SJSA1 (cell line): ENCODE measurements at places on chromosomes 7 and 10. TPM values are rescaled to one million over a fixed set of nuclear protein-coding genes. Genes with fewer than 3 reads are reported as not detected.
A peak's percentile ranks its signal among the peaks of the same experiment; 100 is the strongest.

GRCh38 chr7:142535123-142535779 is 214.0 kb upstream of the PRSS1 start:
- peak; percentile 65 for DNase-seq

- DNase-seq, result no peak
Observed at GRCh38 chr10:58010073-58010702, 257.5 kb downstream of the IPMK start.

- DNase-seq, result no peak
Observed at GRCh38 chr10:30738416-30738815, 108.9 kb upstream of the LYZL2 start.

GRCh38 chr7:91953618-91954017 is 13.0 kb downstream of the AKAP9 start:
- peak; percentile 19 for DNase-seq

DNA sequence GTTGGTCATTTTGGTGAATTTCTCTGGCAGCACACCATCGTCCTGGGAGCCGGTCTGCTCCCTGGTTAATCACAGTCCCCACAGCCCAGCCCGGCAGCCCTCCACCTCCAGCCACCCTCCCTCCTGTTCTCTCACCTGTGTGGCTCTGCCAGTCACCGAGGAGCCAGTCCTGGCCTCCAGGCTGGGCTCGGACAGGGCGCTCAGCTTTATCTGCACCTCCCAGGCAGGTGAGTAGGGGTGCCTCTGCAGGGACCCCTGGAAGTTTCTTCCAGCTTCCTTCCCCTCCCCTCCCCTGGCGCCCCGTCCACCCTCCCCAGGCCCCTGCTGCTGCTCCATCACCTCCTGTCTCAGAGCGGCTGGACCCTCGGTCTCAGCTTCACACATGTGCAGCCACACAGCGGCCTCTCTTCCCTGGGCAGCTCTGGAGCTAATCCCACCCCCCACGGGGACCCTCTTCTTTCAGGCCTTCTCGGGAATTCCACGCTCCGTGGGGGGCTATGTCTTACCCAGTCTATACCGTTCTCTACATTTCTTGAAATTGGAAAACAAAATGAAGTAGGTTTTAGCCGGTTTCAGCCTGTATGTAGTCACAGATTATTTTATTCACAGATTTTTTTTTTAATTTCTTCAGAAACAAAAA is 213.9 kb upstream of the PPP2R2D start:
- no peak for DNase-seq

GRCh38 chr10:133438711-133439273 is 14.4 kb upstream of the SPRN start:
- no peak for DNase-seq

DNA sequence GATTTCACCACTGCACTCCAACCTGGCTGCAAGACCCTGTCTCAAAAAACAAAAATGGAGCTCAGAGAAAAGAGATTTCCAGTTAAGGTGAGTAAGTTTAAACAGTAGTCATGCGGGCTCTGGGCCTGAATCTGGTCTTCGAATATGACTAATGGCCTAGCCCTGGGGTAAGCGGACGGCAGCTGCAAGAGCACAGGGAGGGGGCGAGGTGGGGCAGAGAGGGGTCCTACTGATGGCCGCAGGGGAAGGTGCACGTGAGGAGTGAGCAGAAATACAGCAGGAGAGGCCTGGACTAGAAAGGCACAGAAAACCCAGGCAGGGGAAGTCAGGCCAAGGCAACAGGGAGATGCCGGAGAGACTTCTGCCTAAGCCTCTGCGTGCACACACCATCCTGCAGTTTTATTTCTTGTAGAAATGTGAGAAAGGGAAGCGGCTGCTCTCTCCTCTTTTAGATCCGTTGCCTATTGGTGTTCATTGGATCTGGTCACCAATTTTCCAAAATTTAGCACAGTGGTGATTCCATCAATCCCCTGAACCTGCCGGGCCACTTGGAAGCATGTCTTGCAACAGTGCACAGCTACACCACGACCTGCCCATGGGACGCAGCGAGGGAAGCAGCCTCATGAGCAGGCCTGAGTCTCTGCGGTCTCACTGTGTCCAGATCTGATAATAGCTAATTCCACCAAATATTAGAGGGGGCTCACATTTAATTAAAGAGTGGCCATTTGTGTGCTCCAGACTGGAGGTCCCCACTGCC is 139.0 kb downstream of the PAXIP1 start:
- no peak for DNase-seq

GRCh38 chr7:109044691-109045090 is 475.0 kb downstream of the DNAJB9 start:
- DNase-seq, result no peak

- DNase-seq, result no peak
Observed at GRCh38 chr7:1523208-1523607, 7.3 kb upstream of the MAFK start.

DNA sequence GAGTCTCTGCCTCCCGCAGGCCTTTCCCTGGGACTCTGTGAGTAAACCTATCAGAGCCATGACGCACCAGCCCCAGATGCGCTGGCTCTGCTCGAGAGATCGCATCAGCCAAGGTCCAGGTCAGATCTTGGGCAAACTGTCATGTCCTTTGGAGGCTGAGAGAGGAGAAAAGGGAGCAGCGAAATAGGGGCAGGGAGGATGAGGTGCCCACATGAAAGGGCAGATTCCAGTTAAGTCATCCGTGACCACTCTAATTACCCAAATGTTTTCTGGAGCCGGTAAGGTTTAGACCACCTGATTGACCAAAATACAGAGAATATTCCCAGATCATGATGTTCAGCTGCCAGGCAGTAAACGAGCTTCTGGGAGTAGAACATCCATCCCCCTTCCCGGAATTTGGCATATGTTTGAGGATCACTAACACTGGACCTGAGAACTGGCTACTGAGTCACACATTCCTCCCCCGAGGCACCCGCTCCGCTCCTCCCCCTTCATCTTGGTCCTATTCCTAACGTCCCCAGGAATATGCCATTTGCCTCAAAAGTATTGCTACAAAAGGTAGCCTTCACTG is 88.0 kb downstream of the FGFR2 start:
- DNase-seq, result no peak

DNA sequence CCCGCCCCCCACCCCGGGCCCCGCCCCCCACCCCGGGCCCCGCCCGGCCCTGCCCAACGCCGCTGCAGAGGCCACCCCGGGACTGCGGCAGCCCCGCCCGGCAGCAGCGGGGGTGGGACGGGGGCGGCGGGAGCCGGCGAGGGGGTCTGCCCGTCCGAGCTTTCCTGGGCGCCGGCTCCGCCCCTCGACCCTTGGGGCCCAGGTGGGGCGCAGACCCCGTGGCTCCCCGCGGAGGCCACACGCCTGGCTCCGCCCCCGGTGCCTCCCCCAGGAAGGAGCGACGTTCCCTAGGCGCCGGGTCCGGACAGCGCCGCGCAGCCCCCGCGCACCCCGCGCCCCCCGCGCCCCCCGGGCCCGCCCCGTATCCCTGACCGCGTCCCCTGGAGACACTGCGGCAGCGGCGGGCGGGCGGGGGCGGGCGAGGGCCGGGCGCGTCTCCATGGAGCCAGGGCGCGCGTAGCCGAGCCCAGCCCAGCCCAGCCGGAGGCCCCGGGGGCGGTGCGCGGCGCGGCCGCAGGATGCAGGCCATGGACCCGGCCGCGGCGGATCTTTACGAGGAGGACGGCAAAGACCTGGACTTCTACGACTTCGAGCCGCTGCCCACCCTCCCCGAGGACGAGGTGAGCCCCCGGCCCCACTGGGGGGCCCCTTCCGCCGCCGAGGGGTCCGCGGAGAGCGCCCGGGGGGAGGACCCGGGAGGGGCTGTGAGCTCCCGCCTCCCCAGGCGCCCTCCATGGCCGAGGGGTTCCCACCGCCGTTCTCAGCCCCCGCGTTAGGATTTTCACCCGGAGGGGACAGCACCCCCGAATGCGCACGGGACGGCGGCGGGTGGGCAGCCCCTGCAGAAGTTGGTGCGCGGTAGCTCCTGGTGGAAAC is at the start of gene KNDC1:
TSS of gene KNDC1 (plus strand) at position 270 of the 876 bp plus-strand sequence. CDS start at position 519, 249 bp downstream.
- DNase-seq, result no peak

DNA sequence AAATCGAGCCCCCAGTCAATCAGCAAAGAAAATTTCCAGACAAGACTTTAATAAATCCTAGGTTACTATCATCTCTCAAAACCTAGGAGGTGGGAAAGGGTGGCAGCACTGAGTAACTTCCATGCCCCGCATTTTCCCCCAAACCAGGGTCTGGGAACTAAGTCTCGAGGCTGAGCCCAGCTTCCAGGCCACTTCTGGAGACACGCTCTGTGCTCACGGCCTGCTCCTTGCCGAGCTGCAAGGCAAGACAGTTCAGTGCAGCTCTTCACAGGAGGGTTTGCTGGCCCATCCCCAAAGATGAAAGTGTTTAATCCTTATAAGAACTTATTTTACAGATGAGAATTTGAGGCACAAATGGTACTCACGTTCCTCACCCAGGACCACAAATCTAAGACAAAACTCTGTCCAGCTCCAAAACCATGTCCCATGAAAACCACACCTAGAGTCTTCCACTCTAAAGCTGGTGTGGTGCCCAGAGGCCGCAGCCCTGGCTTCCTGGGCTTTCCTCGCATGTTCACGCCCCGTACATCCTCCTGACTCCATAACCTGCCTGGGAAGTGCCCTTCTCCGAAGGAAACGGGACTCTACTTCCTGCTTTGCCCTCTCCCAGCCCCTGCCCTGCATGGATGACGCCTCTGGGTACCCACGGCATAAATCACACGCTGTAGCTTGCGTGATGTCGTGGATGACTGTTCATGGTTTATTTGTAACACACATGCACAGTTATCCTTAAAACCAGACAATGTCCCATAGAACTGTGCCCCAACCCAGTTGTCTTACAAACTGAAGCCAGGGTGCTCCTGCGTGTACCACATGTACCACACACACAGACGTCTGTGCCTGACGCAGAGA is 201.2 kb downstream of the DIP2C start:
- no peak for DNase-seq

- no peak for DNase-seq
Observed at GRCh38 chr7:30437823-30438574, 40.6 kb downstream of the NOD1 start.

DNA sequence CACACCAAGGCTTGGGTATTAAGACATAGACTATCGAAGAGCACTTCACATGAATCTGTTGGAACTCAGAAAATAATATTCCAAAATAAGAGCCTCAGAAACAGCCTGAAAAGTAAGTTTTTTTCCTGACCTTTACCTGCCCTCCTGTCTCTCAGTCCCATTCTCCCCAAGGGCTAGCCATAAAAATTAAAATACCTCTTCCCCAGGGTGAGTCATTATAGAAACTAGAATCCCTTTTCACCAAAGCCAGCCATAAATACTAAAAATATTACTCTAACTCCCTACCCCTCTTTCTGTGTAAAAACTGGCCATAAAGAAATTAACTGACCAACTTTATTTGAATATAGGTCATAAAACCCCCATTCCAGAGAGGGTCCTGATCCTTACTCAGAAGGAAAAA is 87.9 kb upstream of the TMEM106B start:
- DNase-seq, result no peak

GRCh38 chr7:116593359-116594075 is 68.7 kb downstream of the CAV1 start:
- DNase-seq, result no peak

- no peak for DNase-seq
Observed at GRCh38 chr7:19919261-19920095, 146.1 kb upstream of the TMEM196 start.

DNA sequence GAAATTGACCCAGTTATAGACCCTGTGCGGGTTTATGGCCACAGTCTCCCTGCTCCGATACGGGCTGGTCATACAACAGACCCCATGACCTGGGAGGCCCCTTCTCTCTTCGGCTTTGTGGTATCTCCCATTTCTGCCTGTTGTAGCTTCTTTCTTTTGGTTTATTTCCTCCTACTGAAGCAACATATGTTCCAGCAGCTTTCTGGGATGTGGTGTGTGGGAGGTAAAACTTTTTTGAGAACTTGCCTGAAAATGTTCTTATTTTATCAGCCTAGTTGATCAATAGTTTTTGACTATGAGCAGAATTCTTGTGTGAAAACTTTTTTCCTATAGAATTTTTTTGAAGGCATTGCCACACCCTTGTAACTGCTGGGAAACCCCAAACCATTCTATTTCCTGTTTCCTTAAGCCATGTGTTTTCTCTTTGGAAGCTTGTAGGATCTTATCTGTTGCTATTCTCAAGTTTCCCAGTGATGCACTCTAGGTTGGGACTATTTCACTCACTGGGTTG is 80.0 kb downstream of the DAGLB start:
- peak; percentile 32 for DNase-seq

DNA sequence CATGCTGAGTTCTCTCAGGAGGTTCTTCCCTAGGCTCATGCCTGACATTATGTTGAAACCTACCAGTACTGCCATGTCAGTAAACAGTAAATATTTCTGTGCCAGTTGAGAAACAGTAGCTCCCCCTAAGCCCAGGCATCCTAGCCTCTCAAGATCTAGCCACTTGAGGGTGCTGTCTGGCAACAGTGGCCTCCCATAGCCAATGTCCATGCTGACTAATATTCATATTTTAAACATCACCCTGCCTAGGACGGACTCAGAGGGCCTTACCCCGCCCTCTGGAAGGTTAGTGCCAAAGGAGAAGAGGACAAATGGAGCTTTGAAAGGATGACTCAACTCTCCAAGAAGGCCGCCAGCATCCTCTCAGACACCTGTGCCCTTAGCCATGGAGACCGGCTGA is 7.7 kb downstream of the ACSM6 start:
- DNase-seq, result no peak

DNA sequence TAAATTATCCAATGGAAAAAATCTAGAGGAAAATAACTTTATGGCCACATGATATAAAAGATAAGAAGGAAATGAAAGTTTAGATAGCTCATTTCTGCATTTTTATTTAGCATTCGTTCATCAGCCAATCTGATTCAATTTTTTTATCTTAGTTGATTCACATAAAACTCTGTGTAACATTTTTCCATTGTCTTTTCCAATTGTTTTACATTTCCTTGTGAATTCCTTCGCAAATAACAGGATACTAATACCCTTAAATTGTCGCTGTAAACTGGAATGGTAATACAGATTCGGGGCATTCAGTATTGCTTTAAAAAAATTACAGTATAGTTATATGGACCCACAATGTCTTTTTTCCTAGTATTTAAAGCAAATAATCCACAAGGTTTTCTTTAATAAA is 136.4 kb downstream of the CUBN start:
- DNase-seq, result no peak

GRCh38 chr7:149284343-149284742 is 22.3 kb downstream of the ZNF783 start:
- DNase-seq, result no peak

DNA sequence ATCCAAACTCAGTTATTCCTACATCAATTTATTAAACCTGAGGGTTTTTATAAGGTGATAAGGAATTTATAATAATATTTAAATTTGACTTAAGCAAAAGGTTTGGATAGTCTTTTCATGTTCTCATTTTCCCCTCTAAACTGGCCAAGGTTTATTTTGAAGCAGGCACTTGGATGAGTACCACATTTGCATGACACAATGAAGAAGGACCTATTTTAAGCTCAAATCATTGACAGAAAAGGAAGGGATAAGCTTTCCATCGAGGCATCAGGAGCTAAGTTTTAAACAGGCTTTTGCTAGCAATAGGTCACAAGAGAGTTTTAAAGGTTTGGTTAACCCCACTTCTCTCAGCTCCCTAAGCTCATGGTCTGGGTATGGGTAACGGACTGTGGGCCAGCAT is 28.7 kb upstream of the FAM13C start:
- DNase-seq, result no peak

The SRI gene
- 75.6 and 103 TPM in 2 replicates for total RNA-seq

The PRLHR gene
- not detected in 2 replicates for total RNA-seq

The AGAP9 gene
- total RNA-seq, result 1.0 and 2.0 TPM in 2 replicates

The CNNM1 gene
- total RNA-seq, result not detected in 2 replicates

The SLIT1 gene
- not detected in 2 replicates for total RNA-seq

The HSPA12A gene
- 5.2 and 9.0 TPM in 2 replicates for total RNA-seq

The TMEM196 gene
- total RNA-seq, result not detected in 2 replicates
